ENCODE measurements at places on chromosomes 12 and 14. TPM values are rescaled to one million over a fixed set of nuclear protein-coding genes. Genes with fewer than 3 reads are reported as not detected.

DNA sequence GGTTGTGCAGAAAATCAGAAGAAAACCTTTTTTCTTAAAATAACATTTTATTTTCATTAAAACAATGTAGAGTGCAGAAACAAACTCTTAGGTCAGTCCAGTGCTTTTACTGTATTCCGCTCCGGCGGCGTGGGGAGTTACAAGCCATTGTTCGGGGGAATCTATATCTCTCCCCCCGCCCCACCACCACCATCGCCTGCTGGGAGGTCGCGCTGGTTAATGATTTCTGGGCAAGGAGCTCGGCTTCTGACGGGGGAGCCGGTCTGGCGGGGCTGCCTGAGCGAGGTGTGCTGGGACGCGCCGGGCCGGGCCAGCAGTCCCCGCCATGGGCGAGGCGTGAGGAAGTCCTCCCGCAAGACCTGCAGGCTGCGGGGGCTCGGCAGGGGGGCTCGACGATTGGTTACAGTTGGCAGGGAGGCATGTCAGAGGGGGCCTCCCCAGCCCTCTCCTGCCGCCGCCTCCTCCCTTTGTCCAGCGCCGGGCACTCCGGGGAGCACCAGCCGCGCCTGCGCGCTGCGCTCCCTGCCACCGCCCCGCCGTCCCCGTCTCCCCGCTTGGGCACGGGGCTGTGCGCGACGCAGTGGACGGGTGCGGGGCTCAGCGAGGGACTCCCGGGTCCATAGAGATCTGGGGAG lies 1.0 kb upstream of the DUSP6 start:
- peak; percentile 51 for ATAC-seq

SYT1 gene
- total RNA-seq: 1.9 TPM

- no peak for ATAC-seq
These were observed 439 bp downstream of the GOLGA5 start for GRCh38 chr14:92794547-92794941.

- no peak for ATAC-seq
These were observed 4.4 kb downstream of the TMEM179 start for GRCh38 chr14:104600141-104600643.

RNASE3 gene
- total RNA-seq: not detected

DNA sequence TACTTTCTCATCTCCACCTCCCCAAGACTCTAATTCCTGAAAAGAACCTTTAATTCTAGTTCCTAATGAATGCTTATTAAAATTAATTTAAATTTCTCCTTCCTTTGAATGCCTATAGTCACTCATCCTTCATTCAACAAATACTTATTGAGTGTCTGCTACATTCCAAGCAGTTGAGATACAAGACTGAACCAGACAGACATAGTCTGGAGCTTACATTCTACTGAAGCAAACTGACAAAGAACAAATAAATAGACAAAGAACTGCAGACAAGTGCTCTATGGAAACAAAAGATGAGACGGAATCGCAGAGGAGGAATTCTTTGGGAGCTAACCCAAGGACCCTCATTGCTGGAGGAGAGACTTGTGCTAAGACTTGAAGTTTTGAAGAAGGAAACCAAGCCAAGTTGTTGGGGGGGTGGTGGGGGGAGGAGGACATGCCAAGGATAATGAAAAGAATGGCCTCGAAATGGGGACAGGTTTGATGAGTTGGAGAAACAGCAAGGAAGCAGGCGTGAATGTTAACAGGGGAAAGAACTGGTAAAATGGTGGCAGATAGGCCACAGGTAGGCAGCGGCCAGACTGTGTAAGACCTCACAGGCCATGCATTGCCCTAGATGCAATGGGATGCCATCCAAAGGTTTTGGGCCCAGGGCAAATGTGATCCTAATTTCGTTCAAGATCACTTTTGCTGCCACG lies 9.7 kb upstream of the TDG start:
- no peak for ATAC-seq

GRCh38 chr14:21498540-21499526 lies 12.3 kb downstream of the METTL3 start:
- no peak for ATAC-seq

GRCh38 chr12:99389751-99390150 lies 257.8 kb upstream of the GARIN6 start:
- no peak for ATAC-seq

EAPP gene
- total RNA-seq: 35.6 TPM

TAS2R19 gene
- total RNA-seq: not detected

ZNF664 gene
- total RNA-seq: 95.5 TPM

GPR162 gene
- total RNA-seq: 3.7 TPM

P2RX2 gene
- total RNA-seq: 3.8 TPM

- ATAC-seq: no peak
These were observed 27.7 kb downstream of the HRK start for GRCh38 chr12:116853507-116853906.
